ENCODE measurements at places on chromosomes 3 and 15. TPM values are rescaled to one million over a fixed set of nuclear protein-coding genes. Genes with fewer than 3 reads are reported as not detected.

TTC21A gene
- 2.9 TPM for polyA plus RNA-seq

FETUB gene
- polyA plus RNA-seq, result not detected

CLDN16 gene
- polyA plus RNA-seq, result 0.07 TPM

PHLDB2 gene
- 64.3 TPM for polyA plus RNA-seq

HDC gene
- polyA plus RNA-seq, result 0.78 TPM

CCK gene
- polyA plus RNA-seq, result 5.7 TPM

MEIS2 gene
- polyA plus RNA-seq, result 9.4 TPM

RNU5B-1 gene
- polyA plus RNA-seq, result not detected

SPTBN5 gene
- 3.7 TPM for polyA plus RNA-seq

LRRC31 gene
- not detected for polyA plus RNA-seq

GADL1 gene
- 25.3 TPM for polyA plus RNA-seq

IQCF5 gene
- not detected for polyA plus RNA-seq

EIF5A2 gene
- polyA plus RNA-seq, result 6.7 TPM

LNP1 gene
- 5.8 TPM for polyA plus RNA-seq

FEZF2 gene
- not detected for polyA plus RNA-seq

KNG1 gene
- 0.08 TPM for polyA plus RNA-seq

OR5K2 gene
- polyA plus RNA-seq, result not detected

CADPS gene
- polyA plus RNA-seq, result 3.7 TPM

ITIH1 gene
- polyA plus RNA-seq, result not detected

MOBP gene
- not detected for polyA plus RNA-seq

NBEAL2 gene
- 9.3 TPM for polyA plus RNA-seq

SPESP1 gene
- polyA plus RNA-seq, result 1.9 TPM

AQP9 gene
- polyA plus RNA-seq, result 0.22 TPM
